ENCODE measurements at places on chromosomes 7 and 10. TPM values are rescaled to one million over a fixed set of nuclear protein-coding genes. Genes with fewer than 3 reads are reported as not detected.

The TNRC18 gene
- total RNA-seq: 10.9 TPM

The SPDYE2B gene
- total RNA-seq: not detected

The FAM25G gene
- total RNA-seq: not detected

The ODAD2 gene
- 0.54 TPM for total RNA-seq

GRCh38 chr10:9075420-9075819 lies 1020.9 kb downstream of the GATA3 start:
- no peak for DNase-seq

- DNase-seq: peak; percentile 50
These were observed 181.2 kb upstream of the PRSS58 start for GRCh38 chr7:142438923-142439515.

- DNase-seq: peak; percentile 66
These were observed 391.0 kb downstream of the SUGCT start for GRCh38 chr7:40525764-40526163.

DNA sequence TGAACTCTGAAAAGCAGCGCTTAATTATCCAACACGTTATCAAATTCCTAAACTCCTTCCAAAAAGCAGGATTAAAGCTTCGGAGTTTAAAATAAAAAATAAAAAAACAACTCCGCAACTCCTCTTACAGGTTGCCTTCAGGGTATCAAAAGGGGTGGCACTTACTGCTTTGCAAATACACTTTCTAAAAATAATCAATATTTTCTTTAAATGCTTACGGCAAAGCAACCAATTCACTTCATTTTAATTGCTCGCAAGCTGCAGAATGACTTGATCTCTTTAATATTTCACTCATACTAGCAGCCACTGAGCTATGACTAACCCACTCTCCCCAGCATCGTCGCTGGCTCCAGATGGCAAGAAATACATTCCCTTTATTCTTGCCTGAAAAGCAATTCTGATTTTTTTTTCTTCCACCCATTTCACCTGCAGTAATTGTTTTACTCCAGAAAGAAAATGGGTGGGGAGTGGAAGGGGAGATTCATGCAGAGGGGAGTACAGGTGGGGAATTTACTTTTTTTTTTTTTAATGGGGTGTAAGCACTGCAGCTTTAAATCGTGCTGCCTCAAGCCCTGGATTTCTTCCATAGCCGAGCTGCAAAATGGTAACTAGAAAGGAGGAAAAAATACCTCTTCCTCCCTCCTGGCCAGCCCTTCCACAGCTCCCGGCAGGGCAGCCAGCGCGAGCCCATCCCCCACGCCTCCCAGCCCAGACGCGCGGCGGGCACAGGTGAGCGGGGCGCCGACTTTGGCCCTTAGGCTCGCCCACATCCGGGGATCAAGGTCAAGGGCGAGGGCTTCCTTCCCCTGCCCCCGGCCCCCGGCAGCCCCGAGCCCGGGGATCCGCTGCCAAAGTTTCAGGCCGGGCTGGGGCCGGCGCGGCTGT lies 54.2 kb upstream of the FHIP2A start:
- peak; percentile 62 for DNase-seq

- DNase-seq: peak; percentile 20
These were observed 66.8 kb upstream of the SEPHS1 start for GRCh38 chr10:13414855-13415254.

- peak; percentile 64 for DNase-seq
These were observed 622 bp downstream of the WNT16 start for GRCh38 chr7:121329191-121330052.
